ENCODE measurements at places on chromosomes 5 and 9.

DNA sequence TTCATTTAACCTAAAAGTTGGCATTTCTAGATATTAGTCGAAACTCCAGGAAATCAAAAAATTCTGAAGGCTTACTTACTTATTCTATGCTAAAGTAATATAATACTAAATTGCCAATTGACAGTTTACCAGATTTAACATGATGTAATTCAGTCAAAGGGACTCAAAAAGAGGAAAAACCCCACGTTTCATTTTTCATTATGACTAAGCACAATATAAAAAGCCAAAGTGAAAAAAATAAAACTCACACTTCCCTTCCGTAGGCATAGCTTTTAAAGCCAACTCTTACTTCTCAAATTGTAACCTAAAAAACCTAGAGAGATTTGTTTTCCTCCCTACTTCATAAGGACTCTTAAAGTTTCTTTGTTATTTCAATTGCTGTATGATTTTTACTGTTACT lies 146.6 kb downstream of the RAPGEF6 start:
- no peak for DNase-seq

GRCh38 chr5:163172540-163173338 lies 264.7 kb upstream of the CCNG1 start:
- DNase-seq, result no peak

GRCh38 chr5:43839218-43839617 lies 236.2 kb downstream of the NNT start:
- peak; percentile 64 for DNase-seq

GRCh38 chr5:69189162-69190086 lies at the start of gene CENPH:
TSS of gene CENPH (plus strand) at chr5:69189583. CDS start at chr5:69189635, 52 bp downstream.
- peak; percentile 82 for DNase-seq

DNA sequence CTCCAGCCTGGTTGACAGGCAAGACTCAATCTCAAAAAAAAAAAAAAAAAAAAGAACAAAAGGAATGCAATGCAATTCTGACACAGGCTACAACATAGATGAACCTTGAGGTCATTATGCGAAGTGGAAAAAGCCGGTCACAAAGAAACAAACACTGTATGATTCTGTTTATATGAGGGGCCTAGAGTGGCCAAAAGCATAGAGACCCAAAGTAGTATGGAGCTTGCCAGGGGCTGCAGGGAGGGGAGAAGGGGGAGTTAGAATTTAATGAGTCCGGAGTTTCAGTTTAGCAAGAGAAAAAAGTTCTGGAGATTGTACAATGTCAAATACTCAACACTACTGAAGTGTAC lies 33.2 kb upstream of the ASS1 start:
- no peak for DNase-seq

GRCh38 chr5:179278119-179278518 lies 67.1 kb downstream of the ADAMTS2 start:
- DNase-seq, result no peak

- DNase-seq, result no peak
Measured at GRCh38 chr5:159091596-159092331, 8.0 kb downstream of the EBF1 start.

DNA sequence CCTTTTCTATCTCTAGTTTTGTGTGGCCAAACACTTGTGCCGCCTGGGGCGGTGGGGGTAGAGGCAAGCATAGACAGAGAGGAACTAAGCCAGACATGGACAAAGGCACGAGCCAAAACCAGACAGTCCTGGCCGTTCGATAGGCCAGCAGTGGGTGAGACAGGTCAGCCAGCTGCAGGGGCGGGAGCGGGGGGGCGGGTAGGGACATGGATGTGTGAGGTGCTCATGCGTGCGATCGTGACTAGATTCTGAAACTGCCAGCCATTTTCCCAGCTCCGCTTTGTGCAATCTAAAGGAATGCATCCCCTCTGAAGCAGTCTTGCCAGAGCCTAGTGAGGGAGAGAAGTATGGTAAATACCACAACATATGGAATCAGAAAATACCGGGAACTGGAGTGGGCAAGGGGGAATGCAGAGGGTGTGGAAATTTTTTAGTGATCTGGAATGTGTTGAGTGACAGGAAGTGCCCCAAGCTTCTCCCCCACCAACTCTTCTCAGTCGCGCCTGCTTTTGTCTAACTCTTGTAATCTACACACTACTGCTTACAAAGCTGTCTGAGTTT lies 111.9 kb downstream of the NR6A1 start:
- DNase-seq, result peak; percentile 95

All from NCI-H226 (cell line).